T-helper 9 cell (primary cell): ENCODE measurements at places on chromosomes 16 and 17.

DNA sequence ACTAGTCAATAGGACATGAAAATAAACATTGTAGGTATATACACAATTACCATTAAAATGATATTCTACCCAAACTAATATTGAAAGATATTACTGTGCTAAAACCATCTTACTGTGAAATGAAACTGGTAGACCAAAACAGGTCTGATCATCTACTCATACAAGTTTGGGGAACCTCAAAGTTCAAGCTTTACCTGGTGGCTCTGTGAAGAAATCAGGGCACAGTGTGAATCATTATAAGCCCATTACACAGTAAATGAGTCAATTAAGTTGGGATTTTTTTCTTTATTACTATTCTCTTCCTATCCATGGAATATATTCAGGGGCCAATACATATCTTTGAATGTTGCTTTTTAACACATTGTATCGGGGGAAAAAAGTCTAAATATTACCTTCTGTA is 57.1 kb downstream of the HELZ start:
- no peak for DNase-seq

DNA sequence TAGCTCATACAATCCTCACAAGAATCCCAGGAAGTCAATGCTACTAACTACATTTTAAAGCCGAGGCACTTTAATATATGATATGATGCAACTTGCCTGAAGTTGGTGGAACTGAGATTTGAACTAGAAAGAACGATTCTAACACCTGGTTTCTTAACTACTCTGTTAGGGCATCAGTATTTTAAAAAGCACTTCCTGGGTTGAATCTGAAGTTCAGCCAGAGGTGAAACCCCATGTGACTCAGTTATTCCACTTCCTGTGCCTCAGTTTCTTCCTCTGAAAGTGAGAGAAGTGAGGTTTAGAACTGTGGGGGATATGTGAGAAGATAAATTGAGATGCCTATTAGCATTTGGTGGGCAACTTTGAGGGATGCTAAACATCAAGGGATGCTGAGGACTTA is 129.4 kb upstream of the ANKFN1 start:
- no peak for DNase-seq

DNA sequence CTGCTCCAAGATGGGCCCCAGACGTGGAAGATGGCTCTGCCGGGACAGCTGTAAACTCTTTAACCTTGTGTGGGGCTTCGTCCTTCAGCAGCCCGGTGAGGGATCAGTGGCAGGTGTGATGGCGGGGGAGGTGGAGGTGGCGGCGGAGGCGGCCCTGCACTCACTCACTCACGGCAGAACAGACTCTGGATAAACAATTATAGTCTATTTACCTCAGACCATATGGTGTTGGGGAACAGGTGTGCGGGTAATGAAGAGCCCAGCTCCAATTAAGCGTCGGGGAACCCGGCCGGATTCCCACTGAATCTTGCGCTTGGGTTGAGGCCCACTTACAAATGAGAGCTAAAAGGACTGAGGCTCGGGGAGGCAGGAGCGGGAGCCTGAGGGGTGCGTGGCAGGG is 104.3 kb upstream of the SDK2 start:
- no peak for DNase-seq

GRCh38 chr17:48352630-48353029 is 77.4 kb downstream of the SKAP1 start:
- no peak for DNase-seq

GRCh38 chr17:13222975-13223374 is 205.1 kb upstream of the ELAC2 start:
- DNase-seq: no peak

DNA sequence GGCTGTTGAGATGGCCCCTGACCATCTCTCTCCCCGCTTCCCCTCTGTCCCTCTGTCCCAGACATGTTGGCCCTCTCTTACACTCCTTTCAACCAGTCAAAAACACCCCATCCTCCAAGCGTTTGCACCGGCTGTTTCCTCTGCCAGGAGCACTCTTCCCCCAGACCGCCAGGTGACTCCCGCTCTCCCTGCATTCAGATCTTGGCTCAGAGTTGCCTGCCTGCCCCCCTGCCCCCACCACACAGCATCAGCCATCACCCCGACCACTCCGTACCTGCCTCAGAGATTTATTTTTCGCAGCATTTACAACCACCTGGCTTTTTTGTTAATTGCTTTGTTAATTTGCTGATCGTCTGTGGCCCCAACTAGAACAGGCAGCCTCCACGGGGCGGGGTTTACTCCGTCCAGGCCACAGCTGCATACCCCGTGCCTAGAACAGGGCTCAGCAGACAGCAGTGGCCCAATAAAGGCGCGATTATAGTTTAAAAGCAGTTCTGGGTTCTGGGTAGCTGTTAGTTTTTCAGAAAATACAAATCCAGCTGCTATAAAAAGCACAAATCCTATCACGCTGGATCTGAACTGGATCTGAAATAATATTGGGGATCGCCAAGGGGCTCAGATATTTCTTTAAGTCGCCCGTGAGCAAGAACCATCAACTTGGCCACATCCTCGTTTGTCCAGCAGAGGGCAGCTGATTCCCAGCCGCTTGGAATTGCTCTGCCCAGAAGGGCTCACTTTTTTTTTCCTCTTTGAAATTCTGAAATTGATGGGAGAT is 173.6 kb downstream of the IRF8 start:
- DNase-seq: no peak

- DNase-seq: no peak
Measured at GRCh38 chr16:66568355-66568754, 2.1 kb downstream of the CMTM1 start.

DNA sequence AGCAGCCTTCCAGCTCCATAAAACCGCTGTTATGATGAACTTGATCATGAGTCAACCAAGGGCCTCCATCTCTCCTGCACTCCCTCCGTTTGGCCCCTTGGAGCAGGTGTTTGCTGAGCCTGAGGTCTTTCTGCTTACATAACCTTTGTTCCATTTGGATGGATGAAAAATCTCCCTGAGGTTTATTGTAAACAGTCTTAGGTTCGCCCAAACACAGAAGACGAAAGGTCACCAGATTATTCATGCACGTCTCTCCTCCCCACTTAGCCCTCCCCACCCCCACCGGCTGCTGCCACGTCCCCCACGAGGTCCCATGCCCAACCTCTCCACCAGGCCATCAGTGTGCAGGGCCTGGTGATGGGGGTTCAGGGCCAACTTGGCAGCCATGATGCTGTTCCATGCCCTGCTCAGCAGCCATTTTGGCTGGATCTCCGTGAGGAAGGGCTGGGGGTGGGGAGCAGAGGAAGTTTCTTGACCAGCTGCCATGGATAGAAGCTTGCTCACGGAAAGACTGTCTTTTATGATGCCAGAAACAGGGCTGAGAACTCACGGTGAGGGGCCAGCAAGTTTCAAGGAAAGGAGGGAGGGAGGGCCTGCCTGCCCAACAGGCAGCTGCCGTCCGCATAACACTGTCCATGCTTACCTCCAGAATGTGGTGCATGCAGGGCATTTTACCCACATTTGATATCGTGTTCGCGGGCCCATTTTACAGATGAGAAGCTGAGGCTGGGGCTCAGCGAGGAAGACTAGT is 47.8 kb upstream of the FOXF1 start:
- no peak for DNase-seq

DNA sequence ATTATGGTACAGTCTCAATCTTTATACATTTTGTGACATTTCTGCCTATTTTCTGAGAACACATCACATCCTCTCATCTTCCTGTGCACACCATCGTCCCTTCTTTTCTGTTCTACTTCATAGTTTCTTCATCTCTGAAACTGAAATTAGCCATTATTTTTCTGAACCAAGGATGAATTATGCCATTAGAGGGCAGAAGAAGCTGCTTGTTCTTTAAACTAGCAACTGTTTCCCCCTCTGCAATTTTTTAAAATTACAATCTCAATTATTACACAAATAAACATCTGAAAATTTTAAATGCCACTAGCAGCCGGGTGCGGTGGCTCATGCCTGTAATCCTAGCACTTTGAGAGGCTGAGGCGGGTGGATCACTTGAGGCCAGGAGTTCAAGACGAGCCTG is 41.3 kb downstream of the RBBP6 start:
- DNase-seq: no peak

- DNase-seq: no peak
Measured at GRCh38 chr17:41474863-41475262, 6.1 kb downstream of the KRT35 start.

GRCh38 chr16:86680162-86680561 is 101.8 kb downstream of the FOXL1 start:
- DNase-seq: no peak

DNA sequence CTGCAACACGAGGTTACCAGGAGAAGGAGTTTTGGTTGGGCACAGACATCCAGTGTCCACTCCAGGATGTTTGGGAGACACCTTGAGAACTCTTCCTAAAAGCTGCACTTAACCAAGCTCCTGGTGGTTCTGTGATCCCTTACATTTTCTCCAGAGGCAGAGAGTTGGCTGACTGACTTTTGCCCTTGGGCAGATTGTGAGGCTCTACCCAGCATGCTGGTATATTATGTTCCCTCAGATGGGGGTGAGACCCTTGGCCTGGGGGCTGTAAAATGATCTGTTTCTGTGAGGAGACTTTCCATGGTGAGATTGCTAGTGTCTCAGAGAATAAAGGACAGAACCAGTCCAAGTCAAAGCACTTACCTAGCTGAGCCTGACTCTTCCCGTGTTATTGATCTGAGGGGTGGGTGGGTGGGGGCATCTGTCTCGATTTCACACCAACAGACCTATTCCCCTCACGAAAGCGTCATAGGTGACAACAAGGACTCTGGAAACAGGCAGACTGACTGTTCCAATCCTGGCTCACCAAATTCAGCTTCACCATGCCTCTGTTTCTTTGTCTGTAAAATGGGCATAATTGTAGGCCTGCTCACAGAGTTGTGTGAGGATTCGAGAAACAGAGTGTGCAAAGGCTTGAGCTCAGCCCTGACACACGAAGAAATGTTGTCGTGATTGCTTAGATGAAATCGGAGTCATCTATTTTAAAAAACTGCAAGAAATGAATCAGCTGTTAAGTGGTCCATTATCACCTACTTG is 12.2 kb downstream of the USB1 start:
- DNase-seq: no peak

GRCh38 chr17:13283606-13284005 is 265.8 kb upstream of the ELAC2 start:
- DNase-seq: no peak
